ENCODE measurements at places on chromosomes 11 and 22.

GRCh38 chr11:2277933-2278523 lies 7.6 kb upstream of the ASCL2 start:
- no peak for DNase-seq

GRCh38 chr11:9853929-9854552 lies 190.2 kb downstream of the SWAP70 start:
- no peak for DNase-seq

- DNase-seq: no peak
Measured at GRCh38 chr11:132639986-132640385, 892.3 kb downstream of the OPCML start.

DNA sequence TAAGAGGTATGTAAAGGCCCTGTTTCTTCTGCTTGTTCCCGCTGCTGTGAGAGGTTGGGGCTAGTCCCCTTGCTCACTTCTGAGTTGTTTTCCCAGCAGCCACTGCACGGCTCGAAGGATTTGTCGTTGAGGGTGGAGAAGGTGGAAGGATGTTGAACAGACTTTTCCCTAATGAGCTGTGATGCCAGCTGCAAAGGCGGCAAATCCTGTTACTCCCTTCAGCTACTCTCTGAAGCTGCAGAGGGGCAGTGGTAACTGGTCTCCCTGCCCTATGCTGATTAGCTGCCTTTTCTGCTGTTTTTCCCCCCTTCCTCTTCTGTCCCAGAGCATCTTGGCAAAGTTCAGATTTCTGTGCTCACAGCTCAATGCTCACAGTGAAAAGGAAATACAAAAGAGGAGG lies 90.4 kb upstream of the SLC25A18 start:
- DNase-seq: no peak

DNA sequence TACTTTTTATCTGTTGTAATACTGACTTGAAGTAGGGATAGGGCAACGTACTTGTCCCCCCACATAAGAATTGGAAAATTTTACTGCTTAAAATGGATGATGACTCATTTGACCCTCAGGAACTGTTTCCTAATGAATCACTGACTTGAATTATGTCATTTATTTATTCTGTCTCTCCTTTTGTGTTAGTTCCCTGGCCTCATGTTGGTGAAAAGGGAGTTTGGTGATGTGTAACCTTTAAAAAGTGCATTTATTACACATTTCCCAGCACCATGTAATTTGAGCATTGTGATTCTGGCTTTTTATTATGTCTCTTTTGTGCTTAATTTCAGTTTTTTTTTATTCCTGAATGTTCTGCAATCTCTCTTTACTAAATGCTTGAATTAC lies 20.3 kb upstream of the PGM2L1 start:
- no peak for DNase-seq

DNA sequence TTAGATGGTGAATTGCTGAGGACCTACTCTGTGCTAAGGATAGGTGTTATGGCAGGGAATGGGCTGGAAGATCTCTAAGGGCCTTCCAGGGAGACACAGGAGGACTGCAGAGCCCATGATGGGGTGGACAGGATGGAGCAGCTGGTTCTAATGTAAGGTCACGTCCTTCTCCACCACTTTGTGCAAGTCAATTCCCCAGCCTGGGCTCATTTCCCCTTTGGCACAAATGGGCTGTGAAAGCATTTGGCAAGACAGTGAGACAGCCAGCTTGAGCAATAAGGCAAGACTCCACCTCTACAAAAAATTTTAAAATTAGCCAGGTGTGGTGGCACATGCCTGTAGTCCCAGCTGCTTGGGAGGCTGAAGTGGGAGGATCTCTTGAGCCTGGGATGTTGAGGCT lies 81.4 kb upstream of the THY1 start:
- no peak for DNase-seq

- no peak for DNase-seq
Measured at GRCh38 chr11:110972640-110973039, 260.4 kb upstream of the ARHGAP20 start.

DNA sequence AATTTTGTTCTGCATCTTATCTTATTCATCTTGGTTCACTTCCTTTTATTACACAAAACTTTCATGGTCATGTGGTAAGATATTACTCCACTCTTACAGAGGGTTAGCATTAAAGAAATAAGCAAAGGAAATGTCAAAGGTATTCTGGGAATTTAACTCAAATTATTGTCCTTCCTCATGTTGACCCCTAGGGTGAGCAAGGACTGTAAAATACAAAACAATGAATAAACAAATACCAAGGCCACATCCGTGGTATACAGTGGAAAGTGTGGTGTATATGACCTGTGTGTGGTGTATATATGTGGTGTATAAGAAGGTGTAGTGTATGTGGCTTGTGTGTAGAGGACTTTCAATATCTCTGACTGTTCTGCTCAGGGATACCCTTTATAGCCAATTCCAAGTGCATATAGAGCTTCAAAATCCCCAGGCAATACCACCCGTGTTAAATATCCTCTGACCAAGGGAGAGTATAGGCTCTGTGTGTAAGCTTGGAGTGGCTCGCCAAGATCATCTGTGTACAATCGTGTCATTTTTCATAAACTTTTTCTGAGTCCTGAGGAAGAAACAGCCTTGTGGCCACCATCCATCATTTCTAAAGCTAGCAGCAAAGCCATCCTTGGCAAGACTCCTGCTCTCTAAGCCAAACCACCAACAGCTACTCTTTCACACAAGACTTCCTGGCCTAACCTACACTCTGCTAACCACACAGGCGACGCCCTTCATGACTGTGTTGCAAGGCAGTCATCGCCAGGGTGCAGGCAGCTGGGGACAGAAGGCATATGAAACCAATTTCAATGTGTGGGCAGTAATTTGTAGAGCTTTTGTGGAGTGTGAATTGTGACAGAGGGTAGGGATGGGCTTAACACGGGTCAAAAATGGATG lies 548.0 kb downstream of the ETS1 start:
- DNase-seq: peak; percentile 71

DNA sequence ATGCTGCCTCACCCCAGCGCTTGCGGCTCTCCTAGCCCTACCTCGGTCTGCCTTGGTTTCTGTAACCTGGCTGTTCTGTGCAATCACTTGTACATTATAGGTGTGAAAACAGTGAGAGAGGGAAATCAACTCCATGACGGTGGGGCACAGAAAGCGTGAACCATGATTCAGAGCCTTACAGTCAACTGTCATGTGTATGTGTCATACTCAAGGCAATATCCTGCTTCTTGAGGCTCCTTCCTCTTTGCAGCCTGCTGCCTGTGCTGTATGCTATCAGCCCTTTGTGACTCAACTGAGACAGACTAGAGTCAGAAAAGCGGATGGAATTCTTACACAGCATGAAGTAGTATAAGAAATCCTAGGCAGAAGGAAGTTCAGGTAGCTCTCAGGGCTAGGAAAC lies 2.1 kb downstream of the NRIP3 start:
- peak; percentile 5 for DNase-seq

DNA sequence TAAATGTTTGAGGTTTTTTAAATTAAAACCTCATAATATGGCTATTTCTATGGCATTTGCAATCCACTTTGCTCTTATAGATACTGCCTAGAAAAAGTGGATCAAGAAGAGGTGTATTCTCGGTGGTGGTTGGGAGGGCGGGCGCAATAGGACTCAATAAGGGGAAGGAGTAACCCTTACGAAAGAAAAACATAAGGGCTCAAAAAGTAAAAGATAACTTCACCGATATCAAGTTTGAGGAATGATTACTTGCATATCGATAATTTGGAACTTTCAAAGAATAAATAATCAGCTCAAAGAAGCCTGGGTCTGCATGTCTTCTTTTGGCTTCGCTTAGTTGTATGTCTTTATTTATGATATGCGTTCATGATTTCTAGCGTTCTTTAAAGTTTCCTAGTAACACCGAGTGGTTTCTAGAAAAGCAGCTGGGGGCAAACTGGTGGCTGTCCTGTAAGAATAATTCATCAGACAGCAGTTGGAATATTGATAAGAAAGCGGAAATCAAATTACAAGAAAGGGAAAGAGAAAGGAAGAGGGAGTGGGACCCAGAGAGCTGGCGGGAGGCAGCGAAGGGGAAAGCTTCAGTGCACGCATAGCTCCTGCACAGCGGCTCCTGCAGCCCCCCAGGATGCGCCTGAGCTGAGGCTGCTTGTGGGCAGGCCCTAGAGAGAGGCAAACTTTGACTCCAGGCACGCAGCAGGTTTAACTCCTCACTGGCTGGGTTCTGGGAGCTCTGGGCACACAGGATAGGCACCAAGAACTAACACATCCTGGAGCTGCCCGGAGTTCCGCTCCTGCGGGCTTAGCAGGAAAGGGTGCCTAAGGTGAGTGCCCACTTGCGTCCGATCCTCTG lies 9.1 kb upstream of the FLI1 start:
- no peak for DNase-seq

DNA sequence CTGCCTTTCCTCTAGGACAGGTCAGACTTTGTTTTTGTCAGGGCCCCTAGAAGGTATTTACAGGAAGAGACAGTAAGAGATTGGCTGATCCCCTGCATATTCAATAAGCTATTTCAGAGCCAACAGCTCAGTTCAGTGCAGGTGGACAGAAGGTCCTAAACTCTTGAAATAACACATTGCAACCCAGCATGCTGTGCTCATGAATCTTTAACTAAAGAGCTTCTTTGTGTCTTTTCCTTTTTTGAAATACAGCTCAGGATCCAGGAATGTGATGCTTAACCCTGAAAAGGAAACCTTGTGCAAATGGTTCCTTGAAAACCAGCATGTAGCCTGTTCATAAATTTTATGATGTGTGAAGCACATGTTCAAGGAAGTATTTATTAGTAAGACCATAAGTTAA lies 43.9 kb downstream of the BBOX1 start:
- DNase-seq: no peak

GRCh38 chr11:127651175-127651887 lies 650.8 kb upstream of the KIRREL3 start:
- DNase-seq: no peak

GRCh38 chr11:74297484-74297883 lies 14.0 kb downstream of the P4HA3 start:
- DNase-seq: no peak

GRCh38 chr22:23246982-23247766 lies 66.9 kb downstream of the BCR start:
- no peak for DNase-seq

- DNase-seq: no peak
Measured at GRCh38 chr22:50490531-50491308, 4.1 kb downstream of the MIOX start.

DNA sequence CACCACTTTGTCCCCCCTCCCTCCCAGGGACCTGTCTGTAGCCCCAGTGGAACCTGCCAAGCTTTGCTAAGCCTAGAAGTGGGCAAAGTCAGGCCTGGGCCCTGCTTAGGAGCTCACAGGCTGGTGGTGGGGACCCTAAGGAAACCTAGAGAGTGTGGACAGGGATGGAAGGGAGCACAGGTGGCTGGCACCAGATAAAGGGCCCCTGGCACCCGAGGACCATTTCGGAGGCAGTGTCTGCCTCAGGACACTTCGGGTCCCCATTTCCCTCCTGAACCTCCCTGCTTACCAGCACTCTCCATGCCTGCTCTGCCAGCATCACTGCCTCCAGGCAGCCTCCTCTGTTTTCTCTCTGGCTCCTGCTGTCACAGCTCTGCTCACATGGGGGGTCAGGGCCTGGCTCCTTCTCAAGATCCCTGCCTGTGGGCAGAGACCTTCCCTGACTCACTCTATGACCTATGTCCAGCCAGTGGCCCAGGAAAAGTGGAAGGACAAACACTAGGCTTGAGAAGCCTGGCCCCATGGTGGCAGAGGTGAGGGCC lies 13.6 kb upstream of the OMP start:
- no peak for DNase-seq

- no peak for DNase-seq
Measured at GRCh38 chr11:101866619-101867491, 48.0 kb upstream of the CEP126 start.

- no peak for DNase-seq
Measured at GRCh38 chr11:2981130-2981529, 11.0 kb downstream of the NAP1L4 start.

GRCh38 chr11:133212201-133212600 lies 320.1 kb downstream of the OPCML start:
- no peak for DNase-seq

DNA sequence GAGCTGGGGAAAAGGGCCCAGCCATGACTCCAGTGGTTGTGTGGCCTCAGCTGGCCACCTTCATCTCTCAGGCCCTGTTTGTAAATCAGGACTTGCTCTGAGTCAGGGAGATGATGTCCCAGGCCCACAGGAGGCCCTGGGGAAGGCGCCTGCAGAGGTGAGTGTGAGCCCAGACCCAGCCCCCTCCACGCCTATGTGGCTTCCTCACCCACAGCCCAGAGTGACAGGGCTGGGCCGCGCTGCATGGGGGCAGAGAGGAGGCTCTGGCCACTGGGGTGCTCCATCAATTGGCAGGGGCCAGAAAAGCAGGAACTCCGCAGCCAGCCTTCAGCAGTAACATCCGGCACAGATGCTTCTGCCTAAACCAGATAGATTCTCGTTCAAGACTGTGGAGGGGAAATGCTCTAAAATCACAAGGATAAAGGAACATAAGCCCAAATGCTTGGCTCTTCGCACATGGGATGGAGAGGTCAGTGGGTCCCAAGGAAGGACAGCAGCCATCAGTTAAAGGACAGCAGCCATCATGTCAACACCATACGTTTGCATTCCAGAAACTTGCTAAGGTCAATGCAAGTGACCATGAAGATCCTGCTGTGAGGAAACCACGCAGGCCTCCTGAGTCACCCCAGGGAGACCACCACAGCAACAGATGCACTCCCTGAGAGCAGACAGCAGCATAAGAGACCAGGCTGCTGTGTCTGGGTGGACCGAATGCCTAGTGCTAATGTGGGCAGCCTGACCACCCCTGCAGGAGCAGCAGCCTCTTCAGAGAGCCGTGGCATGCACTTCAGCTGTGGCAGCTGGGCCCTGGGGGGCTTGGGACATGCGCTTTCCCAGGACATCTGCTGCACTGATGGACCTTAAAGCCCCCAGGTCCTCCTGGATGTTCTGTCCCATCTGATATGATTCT lies 28.3 kb downstream of the OSBPL5 start:
- no peak for DNase-seq

DNA sequence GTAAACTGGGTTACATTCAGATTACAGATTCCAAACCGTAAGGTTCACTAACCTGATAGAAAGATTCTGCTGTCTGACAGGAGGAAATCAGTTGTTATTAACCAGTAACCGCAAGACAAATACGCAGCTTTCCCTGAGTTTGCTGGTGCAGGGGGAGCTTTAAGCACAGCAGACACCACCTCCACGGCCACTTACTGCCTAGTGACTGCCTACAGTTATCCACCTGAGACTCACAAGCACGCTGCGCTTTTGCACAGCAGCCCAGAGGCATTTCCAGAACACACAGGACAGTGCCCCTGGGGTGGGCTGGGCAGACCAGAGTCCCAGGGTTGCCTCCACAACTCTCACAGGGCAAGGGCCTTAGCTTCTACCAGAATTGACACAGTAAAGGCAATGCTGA lies 90.9 kb downstream of the CTTN start:
- no peak for DNase-seq

DNA sequence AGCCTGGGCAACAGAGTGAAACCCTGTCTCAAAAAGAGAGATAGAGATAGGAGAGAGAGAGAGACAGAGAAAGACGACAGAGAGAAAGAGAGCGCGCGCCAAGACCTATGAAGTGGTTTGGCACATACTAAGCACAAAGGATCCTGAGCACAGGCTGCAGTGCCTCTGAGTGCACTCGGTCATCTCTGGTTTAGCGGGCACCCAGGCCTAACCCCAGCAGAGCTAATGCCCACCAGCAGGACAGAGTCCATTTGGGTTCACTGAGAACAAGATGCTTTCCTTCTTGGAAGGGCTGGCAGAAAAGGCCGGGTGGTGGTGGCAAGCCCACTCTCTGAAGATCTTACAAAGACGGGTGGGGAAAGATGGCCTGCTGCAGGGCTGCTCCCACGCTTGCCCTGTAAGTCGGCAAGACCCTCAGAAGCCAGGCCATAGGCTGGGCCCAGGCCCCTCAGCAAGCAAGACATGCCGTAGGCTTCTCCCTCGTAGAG lies 3.3 kb downstream of the SCARF2 start:
- DNase-seq: no peak

All from activated CD4-positive, alpha-beta T cell treated with anti-CD3 and anti-CD28 coated beads, Interleukin-2, amount 50 U/mL, for 1 hour (primary cell).